ENCODE measurements at places on chromosomes 16 and 17.

DNA sequence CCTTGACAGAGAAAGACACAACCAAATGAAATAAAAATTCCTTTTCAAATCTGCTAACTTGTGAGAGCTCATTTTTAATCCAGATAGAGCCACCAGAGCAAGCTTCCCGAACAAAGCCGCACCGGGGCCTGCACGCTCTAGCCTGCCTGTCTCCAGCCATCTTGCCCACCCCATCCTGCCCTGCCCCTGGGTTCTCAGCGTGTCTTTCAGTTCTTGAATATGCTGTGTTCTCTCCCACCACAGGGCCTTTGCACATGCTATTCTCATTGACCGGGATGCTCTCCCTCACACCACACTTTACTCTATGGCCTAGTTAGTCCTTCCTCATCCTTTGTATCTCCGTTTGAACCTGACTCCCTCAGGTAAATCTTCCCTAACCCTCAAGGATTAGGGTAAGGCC lies 14.7 kb downstream of the SMIM5 start:
- DNase-seq: no peak

GRCh38 chr17:47720754-47721533 lies 12.1 kb upstream of the TBX21 start:
- no peak for DNase-seq

- no peak for DNase-seq
Measured at GRCh38 chr17:80034791-80035686, 633 bp downstream of the TBC1D16 start.

- DNase-seq: no peak
Measured at GRCh38 chr16:56357241-56357764, 68.0 kb downstream of the AMFR start.

DNA sequence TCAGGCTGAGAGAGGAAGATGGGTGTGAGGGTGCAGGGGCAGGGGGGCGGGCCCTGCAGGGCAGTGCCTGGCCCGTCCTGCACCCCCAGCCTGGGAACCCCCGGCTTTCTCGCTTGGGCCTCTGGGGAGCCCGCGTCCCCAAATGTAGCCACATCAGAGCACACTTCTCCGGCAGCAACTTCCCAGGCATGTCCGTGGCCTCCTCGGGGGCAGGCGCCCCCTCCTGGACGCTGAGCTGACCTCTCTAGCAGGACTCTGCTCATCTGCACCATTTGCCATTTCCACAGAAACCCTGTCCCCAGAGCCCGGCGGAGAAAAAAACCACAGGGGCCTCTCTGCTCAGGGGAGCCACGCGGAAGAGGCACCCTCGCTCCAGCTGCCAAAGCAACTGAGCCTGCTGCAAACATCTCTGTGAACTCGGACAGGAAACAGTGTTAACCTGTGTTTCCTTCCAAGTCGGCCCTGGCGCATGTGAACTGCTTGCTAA lies 63.4 kb downstream of the KLHDC4 start:
- DNase-seq: no peak

- no peak for DNase-seq
Measured at GRCh38 chr16:81645925-81646324, 133.2 kb upstream of the PLCG2 start.
